Chondrocyte (in vitro differentiated cells): ENCODE measurements at places on chromosomes 3 and 15. TPM values are rescaled to one million over a fixed set of nuclear protein-coding genes. Genes with fewer than 3 reads are reported as not detected.

- H3K36me3 ChIP-seq: peaks cover 14% of the 10 kb centered on the region
- H3K4me3 ChIP-seq: no peak overlapping the region
- no peaks in the 10 kb centered on the region for H3K27me3 ChIP-seq
- no peak for DNase-seq
- H3K4me1 ChIP-seq: peaks cover 5% of the 10 kb centered on the region
- H3K27ac ChIP-seq: no peak overlapping the region
These were observed 27.6 kb downstream of the OPA1 start for GRCh38 chr3:193620650-193621049.

The UCN2 gene
- total RNA-seq: 1.6 to 3.4 TPM (median 3.3 TPM) in 3 replicates

- no peak overlapping the region for H3K27ac ChIP-seq
- H3K36me3 ChIP-seq: no peaks in the 10 kb centered on the region
- DNase-seq: no peak
- H3K4me1 ChIP-seq: no peaks in the 10 kb centered on the region
These were observed 70.1 kb downstream of the HOMER2 start for GRCh38 chr15:82882273-82882928.

The BCL2A1 gene
- not detected in 3 replicates for total RNA-seq

The HOMER2 gene
- total RNA-seq: 5.9 to 6.9 TPM (median 6.1 TPM) in 3 replicates

DNA sequence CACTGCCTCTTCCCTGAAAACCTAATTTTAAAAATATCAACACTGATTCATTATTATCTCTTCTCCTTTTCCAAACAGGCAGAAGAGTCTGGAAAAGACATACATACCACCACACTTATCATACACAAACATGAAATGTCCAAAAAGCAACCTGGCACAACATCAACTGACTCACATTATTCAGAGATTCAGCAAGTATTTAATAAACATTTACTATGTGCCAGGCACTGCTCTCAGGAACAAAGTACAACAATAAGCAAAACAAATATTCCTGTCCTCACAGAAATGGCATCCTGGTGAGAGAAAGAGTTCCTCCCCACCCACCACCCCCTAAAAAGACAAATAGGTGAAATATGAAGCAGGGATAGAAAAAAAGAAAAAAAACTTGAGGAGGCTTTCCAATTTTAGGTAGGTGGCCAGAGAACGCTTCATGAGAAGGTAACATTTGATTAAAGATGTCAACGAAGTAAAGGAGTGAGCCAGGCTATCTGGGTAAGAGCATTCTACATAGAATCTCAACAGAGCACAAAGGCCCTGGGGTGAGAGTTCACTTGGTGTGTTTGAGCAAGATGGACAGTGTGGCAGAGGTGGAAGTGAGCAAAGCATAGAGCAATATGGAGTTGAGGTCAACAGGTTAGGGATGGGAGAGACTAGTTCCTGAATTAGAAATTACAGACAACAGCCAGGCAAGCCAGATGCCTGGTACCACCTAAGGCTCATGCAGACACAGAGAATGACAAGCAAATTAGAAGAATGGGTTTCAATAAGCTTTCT lies 141.7 kb downstream of the OSBPL10 start:
- no peak overlapping the region for H3K4me3 ChIP-seq
- DNase-seq: no peak
- no peaks in the 10 kb centered on the region for H3K27me3 ChIP-seq

DNA sequence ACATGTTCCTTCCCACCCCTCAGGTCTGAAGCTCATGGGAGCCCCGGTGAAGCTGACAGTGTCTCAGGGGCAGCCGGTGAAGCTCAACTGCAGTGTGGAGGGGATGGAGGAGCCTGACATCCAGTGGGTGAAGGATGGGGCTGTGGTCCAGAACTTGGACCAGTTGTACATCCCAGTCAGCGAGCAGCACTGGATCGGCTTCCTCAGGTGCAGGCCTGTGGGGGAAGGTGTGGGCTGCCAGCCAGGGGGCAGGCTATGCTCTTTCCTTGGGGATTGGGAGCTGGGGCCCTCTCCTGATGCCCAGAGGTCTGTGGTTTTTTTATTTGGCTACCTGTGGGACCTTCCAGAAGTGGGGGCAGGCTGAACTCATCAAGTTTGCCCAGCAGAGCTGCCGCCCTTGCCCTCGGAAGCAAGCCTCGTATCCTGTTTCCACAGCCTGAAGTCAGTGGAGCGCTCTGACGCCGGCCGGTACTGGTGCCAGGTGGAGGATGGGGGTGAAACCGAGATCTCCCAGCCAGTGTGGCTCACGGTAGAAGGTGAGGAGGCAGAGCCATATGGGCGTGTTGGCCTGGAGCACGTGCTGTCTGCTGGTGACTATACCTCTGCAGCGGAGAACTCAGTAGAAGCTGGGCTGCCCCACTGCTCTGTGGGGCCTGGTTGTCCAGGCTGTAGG lies 2.2 kb downstream of the TYRO3 start:
- H3K27ac ChIP-seq: no peak overlapping the region
- no peaks in the 10 kb centered on the region for H3K27me3 ChIP-seq
- peaks cover 45% of the 10 kb centered on the region for H3K4me1 ChIP-seq
- no peak overlapping the region for H3K4me3 ChIP-seq
- H3K36me3 ChIP-seq: no peaks in the 10 kb centered on the region

The ATP1B3 gene
- total RNA-seq: 143 to 165 TPM (median 161 TPM) in 3 replicates

The SPRED1 gene
- 26.7 to 29.8 TPM (median 26.8 TPM) in 3 replicates for total RNA-seq

The ROPN1 gene
- not detected in 3 replicates for total RNA-seq

DNA sequence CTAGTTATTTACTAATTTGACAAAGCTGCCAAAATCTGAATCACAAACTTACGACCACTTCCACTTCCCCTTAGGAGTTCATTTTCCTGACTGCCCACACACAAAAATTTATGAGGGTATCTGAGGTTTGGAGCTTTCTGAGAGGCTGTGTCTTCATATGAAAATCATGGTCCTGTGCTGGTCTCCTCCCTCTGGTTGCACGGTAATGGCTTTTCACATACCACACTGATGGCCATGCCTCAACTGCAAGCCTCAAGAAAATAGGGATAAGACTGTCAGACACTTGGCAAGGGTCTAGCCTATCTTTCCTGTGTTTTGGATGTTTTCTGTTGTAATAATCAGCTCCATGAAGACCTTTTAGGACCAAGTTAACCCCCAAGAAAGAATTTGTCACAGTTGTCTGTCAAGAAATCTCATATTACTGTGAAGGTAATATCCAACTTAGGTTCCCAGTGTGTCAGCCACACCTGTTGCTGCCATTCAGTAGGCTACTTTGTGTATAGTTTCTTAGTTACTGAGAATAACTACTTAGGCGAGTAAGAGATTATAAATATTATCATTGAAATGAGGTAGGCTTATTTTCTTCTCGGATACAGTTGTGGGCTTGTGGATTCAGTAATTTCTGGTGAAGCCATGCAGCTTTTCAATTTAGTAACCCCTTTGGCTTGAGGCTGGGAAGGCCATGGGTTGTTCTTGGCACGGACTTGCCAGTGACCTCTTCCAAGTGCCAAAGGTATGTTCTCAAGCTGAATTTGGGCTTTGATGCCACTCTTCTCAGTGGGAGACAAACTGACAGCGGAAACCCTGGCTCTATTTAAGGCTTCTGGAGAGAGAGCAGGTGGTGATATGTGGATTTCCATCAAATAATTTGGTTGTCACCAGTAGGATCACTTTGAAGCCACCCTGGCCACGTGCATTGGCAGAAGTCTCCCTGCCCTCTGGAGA lies 101.1 kb downstream of the RYR3 start:
- no peak for DNase-seq
- H3K27me3 ChIP-seq: no peaks in the 10 kb centered on the region
- H3K4me3 ChIP-seq: no peak overlapping the region
- no peak overlapping the region for H3K27ac ChIP-seq

DNA sequence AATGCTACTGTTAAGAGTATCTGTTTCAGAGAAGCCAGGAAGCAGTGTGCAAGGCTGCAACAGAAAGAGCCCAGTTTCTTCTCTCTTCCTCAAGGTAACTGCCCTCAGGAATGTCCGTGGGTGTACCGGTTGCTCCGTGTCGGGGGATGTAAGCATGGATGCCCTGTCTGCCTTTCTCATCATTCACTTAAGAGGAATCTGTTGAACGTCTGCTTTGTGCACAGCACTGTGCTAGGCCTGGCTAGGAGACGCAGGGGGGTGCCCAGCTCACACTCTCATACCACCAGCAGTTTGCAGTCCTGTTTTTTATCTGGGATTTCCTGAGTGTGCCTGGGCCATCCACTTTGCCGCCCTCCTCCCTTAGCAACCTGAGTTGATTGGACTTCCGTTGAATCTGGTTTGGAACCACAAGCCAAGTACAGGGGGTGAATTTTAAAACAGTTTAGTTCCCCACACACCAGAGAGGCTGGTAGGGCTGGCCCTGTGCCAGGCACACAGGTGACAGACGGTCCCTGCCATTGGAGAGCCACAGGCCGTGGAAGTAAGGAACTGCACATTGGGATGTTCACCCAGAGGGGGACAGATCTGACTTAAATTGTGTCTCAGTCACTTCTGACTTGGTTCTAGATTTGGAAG lies 11.2 kb downstream of the BOC start:
- H3K36me3 ChIP-seq: peaks cover 12% of the 10 kb centered on the region
- H3K4me3 ChIP-seq: no peak overlapping the region
- H3K27ac ChIP-seq: no peak overlapping the region
- DNase-seq: no peak
- H3K4me1 ChIP-seq: peaks cover 9% of the 10 kb centered on the region

DNA sequence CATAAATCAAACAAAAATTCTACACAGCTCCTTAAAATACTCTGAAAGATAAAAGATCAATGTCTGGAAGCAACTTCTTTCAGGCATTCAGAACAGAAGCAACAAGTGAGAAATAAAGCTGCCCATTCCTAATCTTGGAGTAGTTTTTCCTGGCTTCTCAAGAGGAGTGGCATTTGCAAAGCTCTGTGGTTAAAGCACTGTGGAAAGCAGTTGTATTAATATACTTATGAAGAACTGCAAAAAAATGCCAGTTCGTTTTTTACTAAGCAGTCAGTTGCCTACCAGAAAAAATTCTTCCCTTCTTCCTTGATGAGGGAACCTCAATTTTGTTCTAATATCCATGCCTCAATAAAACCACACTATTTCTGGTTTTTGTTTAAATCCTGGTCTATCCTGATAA lies 197.8 kb downstream of the TNIK start:
- peak overlapping the region; percentile 69 for H3K27ac ChIP-seq
- DNase-seq: no peak
- no peak overlapping the region for H3K4me3 ChIP-seq
- H3K4me1 ChIP-seq: peaks cover 62% of the 10 kb centered on the region
- H3K36me3 ChIP-seq: no peaks in the 10 kb centered on the region
- no peaks in the 10 kb centered on the region for H3K27me3 ChIP-seq

GRCh38 chr15:34738002-34738401 lies 16.8 kb downstream of the GJD2 start:
- H3K27ac ChIP-seq: no peak overlapping the region
- peaks cover 45% of the 10 kb centered on the region for H3K27me3 ChIP-seq
- no peaks in the 10 kb centered on the region for H3K36me3 ChIP-seq

The IGSF11 gene
- not detected in 3 replicates for total RNA-seq

DNA sequence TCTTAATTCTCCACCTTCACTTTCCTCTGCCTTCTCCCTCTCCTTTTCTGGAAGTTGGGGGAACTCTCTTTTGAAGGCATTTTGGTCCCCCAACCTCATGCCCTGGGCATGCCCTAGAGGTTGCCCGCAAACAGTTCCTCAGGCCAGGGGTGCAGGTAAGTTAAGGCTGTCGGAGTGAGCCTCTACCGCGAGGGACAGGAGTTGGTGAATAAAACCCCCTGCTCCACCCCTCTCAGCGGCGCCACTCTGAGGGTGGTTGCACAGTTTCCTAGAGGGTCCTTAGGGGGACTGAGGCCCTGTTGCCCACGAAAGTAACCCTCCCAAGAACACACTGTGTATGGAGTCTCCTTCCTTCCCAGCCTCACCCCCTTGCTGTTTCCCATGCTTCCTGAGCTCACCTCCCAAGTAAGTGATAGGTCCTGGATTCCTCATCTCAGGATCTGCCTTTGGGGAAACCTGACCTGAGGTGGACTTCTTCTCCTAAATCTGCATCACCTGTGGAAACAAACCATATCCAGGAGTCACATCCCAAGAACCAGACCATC lies 23.1 kb upstream of the THSD4 start:
- H3K4me1 ChIP-seq: peaks cover 10% of the 10 kb centered on the region
- H3K36me3 ChIP-seq: peaks cover 4% of the 10 kb centered on the region
- H3K4me3 ChIP-seq: no peak overlapping the region

GRCh38 chr3:165522386-165522785 lies 314.8 kb downstream of the BCHE start:
- no peaks in the 10 kb centered on the region for H3K4me1 ChIP-seq
- H3K36me3 ChIP-seq: no peaks in the 10 kb centered on the region
- DNase-seq: no peak
- no peak overlapping the region for H3K27ac ChIP-seq
- no peak overlapping the region for H3K4me3 ChIP-seq

The ERICH6 gene
- not detected in 3 replicates for total RNA-seq

The NDN gene
- 44.3 to 50.4 TPM (median 44.5 TPM) in 3 replicates for total RNA-seq

The NR1I2 gene
- total RNA-seq: not detected in 3 replicates

GRCh38 chr3:101478980-101479379 lies 34.0 kb downstream of the SENP7 start:
- no peaks in the 10 kb centered on the region for H3K27me3 ChIP-seq
- no peak for DNase-seq
- H3K4me3 ChIP-seq: no peak overlapping the region
- H3K27ac ChIP-seq: no peak overlapping the region
- peaks cover 8% of the 10 kb centered on the region for H3K36me3 ChIP-seq
- H3K4me1 ChIP-seq: peaks cover 11% of the 10 kb centered on the region

DNA sequence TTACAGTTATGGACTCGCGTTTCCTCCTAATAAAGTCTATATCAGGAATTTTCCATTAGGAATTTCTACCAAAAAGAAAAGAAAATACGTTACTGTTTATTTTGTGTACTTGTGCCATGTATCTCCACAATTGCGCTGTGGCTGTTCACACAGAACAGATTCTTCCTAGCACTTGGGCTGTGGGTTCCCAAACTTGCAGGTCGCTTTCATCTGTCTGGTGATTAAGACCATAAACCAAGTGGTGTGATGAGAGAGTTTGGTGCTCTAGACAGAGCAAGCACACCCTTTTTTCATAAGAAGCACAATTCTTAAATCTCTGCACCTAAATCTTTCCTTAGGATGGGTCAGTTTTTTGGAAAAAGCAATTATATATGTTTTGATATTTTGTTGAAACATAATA lies 203.3 kb downstream of the TP63 start:
- no peak overlapping the region for H3K27ac ChIP-seq
- no peak overlapping the region for H3K4me3 ChIP-seq
- no peaks in the 10 kb centered on the region for H3K36me3 ChIP-seq
- no peak for DNase-seq
- peaks cover 4% of the 10 kb centered on the region for H3K4me1 ChIP-seq

The LMCD1 gene
- total RNA-seq: 260 to 268 TPM (median 263 TPM) in 3 replicates

The RAB27A gene
- total RNA-seq: 16.8 to 18.3 TPM (median 17.5 TPM) in 3 replicates

GRCh38 chr3:127208483-127209100 lies 15.7 kb downstream of the PRR23E start:
- peaks cover 22% of the 10 kb centered on the region for H3K27me3 ChIP-seq
- H3K36me3 ChIP-seq: no peaks in the 10 kb centered on the region
- no peaks in the 10 kb centered on the region for H3K4me1 ChIP-seq
- no peak overlapping the region for H3K27ac ChIP-seq
- H3K4me3 ChIP-seq: no peak overlapping the region

DNA sequence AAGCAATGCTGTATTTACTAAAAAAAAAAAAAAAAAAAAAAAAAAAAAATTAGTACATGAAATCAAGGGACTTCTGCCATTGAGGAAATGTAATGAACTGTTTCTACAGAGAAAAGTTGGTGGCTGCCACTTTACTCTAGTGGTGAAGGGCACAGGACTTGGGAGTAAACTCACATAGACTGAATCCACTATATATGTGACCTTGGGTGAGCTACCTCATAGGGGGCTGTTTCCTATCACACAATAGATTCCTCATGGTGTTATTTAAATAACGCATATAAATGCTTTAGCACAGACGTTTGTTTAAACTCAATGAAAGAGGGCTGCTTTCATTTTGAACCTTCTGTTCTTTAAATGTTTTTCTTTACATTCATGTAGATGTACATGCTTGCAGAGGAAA lies 25.8 kb downstream of the TERC start:
- H3K4me3 ChIP-seq: no peak overlapping the region
- H3K27me3 ChIP-seq: no peaks in the 10 kb centered on the region
- H3K27ac ChIP-seq: no peak overlapping the region
- H3K4me1 ChIP-seq: no peaks in the 10 kb centered on the region
- no peak for DNase-seq
- H3K36me3 ChIP-seq: peaks cover 7% of the 10 kb centered on the region
